ENCODE measurements at places on chromosomes 4 and X. TPM values are rescaled to one million over a fixed set of nuclear protein-coding genes. Genes with fewer than 3 reads are reported as not detected.

Gene SPIN3
- polyA plus RNA-seq = 2.9 TPM

Gene RAB39B
- 0.15 TPM for polyA plus RNA-seq

- no peak for DNase-seq
Measured at GRCh38 chr4:94127707-94128328, 79.8 kb upstream of the SMARCAD1 start.

Gene TMPRSS11A
- not detected for polyA plus RNA-seq

Gene SPANXC
- not detected for polyA plus RNA-seq

Gene TASL
- 0.18 TPM for polyA plus RNA-seq

Measured in heart left ventricle (tissue), 16 donors.